ENCODE measurements at places on chromosomes 13 and 19. TPM values are rescaled to one million over a fixed set of nuclear protein-coding genes. Genes with fewer than 3 reads are reported as not detected.

- no peak for DNase-seq
Observed at GRCh38 chr13:25204863-25205262, 32.8 kb upstream of the AMER2 start.

The ZNF600 gene
- 41.7 TPM for total RNA-seq

The KCNN4 gene
- total RNA-seq = 119 TPM

GRCh38 chr19:54151362-54152035, 8.0 kb downstream of the LENG1 start:
- DNase-seq = no peak

DNA sequence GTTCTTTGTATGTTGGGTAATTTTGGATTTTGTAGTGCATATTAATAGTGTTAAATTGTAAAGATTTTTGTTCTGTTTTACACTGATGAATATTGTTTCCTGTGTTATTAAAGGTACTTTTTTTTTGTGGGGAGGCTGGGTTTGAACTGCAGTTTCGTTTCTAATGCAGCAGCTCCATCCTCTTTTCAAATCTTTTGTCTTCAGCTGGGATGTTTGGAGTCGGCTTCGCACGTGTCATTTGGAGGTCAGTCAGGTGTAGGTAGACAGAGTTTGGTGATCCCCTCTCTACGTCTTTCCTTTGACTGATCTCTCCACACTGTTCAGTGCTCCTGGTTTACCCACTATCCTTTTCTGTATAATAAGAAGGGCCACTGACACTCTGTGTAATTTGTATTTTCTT, 30.3 kb downstream of the TDRD3 start:
- DNase-seq = no peak

- DNase-seq = no peak
Observed at GRCh38 chr19:58054901-58055874, 3.9 kb upstream of the ZNF135 start.

DNA sequence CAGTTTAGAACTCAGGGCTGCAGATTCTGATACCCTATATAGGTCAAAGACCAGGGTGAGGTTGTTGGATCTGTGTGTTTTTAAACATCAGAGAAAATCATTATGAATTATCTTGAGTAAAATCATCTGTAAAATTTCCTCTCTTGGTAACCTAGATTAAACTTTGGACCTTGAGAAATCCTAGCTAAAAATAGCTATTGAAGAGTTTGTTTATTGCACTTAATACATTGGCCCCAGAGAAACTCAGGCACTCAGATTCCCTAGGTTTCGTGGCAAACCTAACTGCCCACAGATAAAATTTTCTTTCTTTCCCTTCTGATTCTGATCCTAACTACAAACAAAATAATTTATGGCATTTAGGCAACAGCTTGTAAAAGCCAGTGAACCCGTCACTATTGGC, 102.3 kb downstream of the GPC6 start:
- DNase-seq = no peak

DNA sequence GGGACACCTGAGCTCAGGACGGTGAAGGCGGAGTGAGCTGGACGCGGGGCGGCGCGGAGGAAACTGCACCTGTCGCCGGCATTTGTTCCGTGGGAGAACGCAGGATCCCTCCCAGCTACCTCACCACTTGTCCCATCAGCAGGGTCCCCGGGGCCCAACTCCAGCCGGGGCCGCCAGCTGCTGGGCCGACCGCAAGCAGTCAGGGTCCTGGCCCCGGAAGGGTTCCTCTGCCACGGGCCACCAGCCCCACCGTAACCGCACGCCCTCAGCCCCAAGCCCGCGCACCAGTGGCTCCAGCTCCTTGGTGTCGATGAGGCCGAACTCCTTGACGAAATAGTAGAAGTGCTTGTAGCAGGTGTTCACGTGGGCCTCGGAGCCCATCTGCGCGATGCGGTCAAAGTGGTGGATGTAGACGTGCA, 19.6 kb downstream of the MOB3A start:
- DNase-seq = peak; percentile 63

The SLC10A2 gene
- total RNA-seq = not detected

The C19orf67 gene
- total RNA-seq = not detected

DNA sequence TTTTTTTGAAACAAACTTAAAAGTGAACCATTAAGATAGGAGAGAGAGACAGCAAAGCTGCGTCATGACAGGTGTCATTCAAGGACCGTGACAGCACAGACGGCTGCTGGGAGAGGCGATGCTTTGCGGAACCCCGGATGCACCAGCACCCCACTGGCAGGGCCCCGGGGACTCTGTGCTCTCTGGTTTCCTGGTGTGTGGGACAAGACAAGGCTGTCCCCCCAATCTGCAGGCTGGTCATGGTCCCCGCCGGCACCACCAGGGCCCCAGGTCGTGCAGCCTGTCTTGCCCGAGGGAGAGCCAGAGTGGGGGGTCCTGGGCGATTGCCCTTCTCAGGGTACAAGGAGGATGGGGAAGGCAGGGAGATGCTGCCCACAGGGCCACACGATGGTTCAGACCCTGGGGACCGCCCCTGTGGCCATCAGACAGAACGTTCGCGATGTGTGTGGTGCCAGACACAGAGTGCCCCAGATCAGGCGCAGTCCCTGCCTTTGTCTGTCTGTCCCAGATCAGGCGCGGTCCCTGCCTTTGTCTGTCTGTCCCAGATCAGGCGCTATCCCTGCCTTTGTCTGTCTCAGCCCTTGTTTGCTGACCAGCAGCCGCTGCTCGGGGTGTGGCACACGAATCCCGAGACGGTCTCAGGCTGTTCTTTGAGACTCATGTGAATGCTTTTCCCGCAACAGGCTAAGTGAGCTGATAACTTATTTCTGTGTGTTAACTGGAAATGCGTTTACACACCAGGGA, 36.1 kb downstream of the ADPRHL1 start:
- DNase-seq = no peak

Measured in B cell (primary cell).